ENCODE measurements at places on chromosomes 3 and 15.

GRCh38 chr3:126132751-126133511, 47.5 kb downstream of the ALDH1L1 start:
- DNase-seq = no peak

DNA sequence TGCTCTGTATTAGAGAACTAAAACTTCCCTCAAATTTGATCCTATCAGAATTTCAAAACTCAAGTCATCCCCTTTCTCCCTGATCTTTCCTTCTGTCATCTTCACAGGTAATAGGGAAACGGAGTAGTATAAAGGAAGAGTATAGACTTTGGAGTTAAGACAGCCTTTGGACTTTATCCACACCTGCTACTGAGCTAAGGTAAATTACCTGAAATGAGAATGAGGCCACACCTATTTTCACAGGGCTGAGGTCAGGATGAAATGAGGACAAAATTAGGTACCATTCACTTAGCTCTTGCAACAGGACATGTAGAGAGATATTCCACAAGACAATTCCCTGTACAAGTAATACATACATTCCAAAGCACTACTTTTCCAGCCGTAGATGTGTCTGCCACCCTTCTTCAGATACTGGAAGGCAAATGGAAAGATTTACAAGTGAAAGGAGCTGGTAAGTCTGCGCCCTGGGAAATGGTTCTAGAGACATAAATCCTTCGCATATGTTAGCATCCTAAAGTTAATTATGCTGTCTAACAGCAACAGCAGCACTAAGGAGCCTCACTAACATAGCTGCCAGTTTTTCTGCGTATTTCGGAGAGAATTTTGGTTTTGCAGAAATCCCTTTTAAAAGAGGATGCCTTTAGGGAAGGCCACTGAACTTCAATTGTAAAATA, 461.8 kb downstream of the SHQ1 start:
- DNase-seq = no peak

- no peak for DNase-seq
Measured at GRCh38 chr15:56972426-56972825, 54.0 kb downstream of the TCF12 start.

GRCh38 chr15:49507261-49507660, 84.2 kb downstream of the FGF7 start:
- no peak for DNase-seq

GRCh38 chr3:170496026-170496867, 77.6 kb downstream of the CLDN11 start:
- DNase-seq = no peak

- DNase-seq = no peak
Measured at GRCh38 chr3:97121386-97121785, 307.0 kb downstream of the EPHA6 start.

- DNase-seq = no peak
Measured at GRCh38 chr3:38544926-38545325, 48.8 kb downstream of the EXOG start.

GRCh38 chr3:15685927-15686326, 84.4 kb downstream of the BTD start:
- no peak for DNase-seq

GRCh38 chr15:100211855-100212850, 129.6 kb downstream of the ADAMTS17 start:
- DNase-seq = no peak

DNA sequence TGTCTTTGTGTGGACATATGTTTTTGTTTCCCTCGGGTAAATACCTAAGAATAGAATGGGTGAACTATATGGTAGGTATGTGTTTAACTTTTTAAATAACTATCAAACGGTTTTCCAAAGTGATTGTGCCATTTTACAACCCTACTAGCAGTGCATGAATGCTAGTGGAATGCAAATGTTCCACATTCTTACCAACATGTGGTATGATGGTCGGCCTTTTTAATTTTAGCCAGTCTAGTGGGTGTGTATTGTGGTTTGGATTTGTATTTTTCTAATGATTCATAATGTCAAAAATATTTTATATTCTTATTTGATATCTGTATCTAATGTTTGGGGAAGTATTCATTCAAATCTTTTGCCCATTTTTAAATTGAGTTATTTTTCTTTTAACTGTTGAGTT, 68.2 kb upstream of the SMAD3 start:
- no peak for DNase-seq

DNA sequence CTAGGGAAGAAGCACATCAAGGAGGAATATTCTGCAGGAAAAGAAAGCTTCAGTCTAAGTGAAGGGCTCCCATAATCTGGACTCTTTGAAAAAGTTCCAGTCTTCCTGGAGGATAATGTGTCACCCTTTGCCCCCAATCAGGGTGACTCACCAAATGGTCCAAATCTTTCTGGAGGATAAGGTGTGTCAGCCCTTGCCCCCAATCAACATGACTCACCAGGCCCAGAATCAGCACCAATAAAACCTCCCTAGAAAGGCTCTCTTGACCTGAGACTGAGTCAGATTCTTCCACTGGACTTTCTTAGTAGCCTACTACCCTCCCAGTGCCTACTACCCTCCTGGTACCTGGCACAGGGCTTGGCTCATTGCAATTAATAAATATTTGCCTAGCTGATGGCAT, 9.5 kb upstream of the ARL14 start:
- peak; percentile 19 for DNase-seq

DNA sequence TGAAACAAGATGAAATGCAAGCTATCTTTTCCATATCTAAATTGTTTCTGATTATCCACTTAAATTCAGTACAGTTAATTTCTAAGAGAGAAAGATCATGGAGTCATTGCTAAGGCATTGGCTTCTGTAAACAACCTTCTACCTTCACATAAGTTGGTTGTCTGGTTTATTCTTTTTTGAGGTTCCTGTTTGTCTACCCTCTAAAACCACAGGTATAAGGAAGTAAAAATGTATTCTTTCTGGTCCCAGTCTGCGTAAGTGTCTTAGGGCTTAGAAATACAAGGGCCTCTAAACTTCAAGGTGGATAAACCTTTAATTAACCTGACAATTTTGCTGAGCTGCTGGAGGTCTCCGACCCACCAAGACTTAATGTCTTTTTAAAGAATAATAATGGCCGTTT, 3.6 kb upstream of the ATOSA start:
- no peak for DNase-seq

DNA sequence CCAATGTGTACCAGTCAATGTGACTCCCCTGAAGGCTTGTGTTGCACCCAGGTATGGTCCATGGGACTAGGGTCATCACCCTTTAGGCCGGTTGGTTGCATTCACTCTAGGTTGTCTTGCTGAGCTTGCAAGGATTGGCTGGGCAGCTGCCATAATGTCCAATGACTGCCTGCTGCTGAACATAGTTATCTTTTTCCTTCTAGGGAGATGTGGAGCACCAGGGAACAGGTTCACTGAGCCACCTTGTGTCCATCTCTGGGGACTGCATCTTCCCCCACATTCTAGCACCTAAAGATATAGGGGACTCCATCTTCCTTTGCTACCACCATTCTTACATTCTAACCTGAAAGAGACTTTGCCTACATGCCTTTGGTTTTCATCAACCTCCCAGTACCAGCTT, 580.4 kb upstream of the TBL1XR1 start:
- peak; percentile 58 for DNase-seq

GRCh38 chr3:179961703-179962078, 75.0 kb downstream of the PEX5L start:
- DNase-seq = no peak
